ENCODE measurements at places on chromosomes 6 and 20. TPM values are rescaled to one million over a fixed set of nuclear protein-coding genes. Genes with fewer than 3 reads are reported as not detected.

RNF217 gene
- 17.5 TPM for total RNA-seq

GRCh38 chr6:72416744-72417465 is 205.0 kb upstream of the KCNQ5 start:
- DNase-seq, result no peak

- DNase-seq, result no peak
These were observed 65.6 kb downstream of the GJA10 start for GRCh38 chr6:89959883-89960282.

DNA sequence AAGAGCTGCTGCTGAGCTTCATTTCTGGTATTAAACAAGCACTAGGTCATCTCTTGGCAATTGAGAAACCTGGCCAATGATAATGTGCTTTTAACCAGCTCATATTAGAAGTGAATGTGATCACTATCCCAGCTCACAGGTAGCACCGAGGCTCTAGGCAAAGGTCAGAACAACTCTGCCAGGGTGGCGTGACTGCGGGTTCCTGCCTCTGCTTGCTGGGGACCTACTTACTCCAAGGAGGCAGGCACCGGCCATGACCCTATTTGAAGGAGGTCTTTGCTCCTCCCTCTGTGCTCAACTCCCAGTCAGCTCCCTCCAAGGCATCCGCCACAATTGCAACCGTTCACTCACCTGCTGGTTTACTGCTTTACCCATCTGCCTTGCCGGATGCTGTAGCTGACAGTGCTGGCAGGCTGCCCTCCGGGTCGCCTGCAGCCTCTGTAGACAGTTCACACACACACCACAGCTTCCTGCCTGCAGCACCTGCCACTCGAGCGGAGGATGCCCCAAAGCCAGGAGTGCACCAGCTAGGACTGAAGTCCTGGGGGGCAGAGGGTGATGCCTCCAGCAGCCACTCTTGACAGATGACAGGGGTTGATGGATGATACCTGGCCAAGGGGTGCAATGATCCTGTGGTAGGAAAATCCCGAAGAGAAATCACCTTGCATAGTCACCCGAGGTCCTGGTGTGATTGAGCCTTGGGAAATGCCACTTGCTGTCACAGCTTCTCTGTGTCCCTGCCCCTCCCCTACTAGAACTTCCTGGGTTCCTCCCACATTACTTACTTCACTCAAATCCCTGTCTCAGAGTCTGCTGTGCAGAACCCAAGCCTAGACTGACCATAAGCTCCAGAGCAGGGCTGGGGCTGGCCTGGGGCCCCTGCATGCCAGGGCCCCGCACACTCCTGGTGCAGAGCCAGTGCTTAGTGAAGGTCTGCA is 8.8 kb upstream of the VSX1 start:
- DNase-seq, result no peak

GRCh38 chr20:8408587-8409307 is 276.7 kb downstream of the PLCB1 start:
- DNase-seq, result no peak
